Keratinocyte (primary cell): ENCODE measurements at places on chromosomes 12 and 14.
A peak's percentile ranks its signal among the peaks of the same experiment; 100 is the strongest.

DNA sequence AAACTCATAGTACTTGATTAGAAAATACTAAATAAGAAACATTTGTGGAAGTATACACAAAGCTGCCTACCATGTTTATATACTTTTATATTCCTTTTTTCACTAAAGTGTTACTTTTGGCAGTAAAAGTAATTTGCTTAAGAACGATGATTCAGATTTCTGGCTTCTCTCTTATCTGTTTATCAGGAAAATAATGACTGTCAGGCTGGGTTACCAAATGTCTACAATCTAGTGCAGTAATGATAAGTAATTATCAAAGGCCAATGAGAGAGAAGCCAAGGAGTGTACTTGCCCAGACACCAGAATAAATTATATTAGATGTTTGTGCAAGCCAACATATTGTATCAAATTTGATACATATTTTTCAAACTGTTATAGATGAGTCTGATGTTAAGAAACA, 113.4 kb downstream of the RALGAPA1 start:
- no peak for DNase-seq

- DNase-seq = no peak
Measured at GRCh38 chr12:49294086-49294803, 702 bp upstream of the PRPH start.

DNA sequence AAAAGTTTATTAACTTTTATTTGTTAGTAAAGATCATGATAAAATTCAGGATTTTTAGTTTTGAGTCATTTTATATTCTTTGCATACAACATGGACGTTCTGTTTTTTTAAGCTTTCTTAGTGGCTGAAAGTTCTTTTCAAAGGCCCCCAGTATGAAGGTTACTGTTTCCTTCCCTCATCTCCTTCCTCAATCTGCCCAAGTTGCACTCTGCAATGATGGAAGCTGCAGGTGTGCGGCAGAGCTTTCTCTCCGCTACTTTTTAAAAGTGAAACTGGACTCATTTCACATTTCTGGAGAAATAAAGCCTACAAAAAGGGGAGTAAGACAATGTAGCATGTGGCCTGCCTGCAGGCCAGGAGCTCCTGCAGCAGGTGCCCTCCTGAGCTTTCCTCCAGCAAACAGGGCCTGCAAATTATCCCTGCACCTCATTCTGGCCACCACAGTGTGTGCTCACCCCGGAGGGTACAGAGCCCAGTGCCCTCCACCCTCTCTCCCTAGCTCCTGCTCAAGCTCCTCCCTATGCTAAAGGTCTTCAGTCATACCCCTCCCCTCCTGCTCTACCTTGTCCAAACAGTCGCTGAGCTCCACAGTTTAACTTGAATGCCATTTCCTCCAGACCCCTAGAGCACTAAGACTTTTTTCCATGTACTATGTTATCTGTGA, 78.9 kb downstream of the SETD3 start:
- no peak for DNase-seq

DNA sequence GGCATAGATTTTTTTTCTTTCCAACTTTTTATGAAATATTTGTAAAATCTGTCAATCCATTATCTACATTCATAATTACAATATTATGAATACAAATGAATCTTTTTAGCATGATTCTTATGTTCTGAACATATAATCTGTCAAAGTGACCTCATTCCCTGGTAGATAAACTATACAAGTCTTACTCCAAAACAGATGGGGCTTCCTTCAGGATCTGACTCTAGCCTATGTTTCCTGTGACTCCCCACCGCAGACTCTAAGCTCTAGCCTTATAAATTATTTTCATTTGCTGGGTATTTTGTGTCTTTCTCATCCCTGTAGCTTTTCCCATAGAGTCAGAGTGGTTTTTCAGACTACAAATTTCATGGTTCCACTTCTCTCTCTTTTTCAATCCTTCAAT, 202.1 kb upstream of the KITLG start:
- DNase-seq = no peak

DNA sequence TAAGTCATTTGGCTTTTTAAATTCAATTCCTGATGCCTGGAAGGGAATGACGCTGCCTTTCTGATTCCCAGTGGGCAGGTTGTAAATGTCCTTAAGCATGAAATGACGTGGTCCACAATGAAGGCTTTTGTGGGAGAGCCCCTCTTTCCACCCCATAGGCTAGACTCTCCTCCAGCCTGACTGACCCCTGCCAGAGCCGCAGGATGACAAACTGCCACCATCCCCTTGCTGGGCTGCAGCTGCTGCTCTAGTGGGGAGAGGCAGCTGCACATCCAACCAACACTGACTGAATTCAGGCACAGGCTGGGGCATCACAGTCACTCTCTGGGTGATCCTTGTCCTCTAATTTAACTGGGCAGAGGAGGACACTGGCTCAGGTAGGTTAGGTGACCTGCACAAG, 6.3 kb downstream of the TSPAN11 start:
- DNase-seq = no peak

DNA sequence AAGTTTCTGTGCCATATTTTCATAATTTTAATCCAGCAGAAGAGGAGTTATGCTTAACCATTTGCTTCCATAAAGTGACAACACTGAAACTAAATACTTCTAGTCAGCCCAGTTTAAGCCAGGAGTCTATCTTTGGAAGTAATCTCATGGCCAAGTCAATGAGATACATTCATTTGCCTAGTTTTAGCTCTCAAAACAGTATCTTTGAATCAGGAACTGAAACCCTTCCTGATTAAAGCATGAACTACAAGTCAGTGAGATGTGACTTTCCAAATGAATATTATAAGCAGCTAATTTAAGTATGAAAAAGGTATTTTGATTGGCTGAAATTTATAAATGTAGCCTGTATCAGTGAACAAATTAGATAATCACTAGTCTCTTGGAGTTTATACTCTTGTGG, 491.5 kb downstream of the SLC6A15 start:
- no peak for DNase-seq

DNA sequence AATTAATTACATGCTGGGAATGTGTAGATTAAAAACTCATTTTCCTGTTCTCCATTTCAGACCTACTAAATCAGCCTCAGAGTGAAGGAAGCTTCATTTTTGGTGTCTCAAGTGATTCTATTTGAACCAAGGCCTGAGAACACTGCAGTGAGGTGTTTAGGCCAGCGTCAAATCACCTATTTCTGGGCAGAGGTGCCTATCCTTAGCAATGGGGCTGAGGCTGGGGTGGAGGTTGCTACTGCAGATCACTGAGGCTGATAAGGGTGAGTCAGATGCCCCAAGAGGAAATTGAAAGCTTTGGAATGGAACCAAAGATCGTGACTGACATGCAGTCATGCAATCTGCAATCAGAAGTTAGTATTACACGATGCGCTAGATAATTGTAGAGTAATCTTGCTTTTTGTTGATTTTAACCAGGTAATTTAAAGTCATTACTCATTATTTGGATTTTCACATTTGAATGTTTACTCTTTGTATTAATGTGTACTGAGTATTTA, 4.4 kb downstream of the TXNRD1 start:
- peak; percentile 97 for DNase-seq

DNA sequence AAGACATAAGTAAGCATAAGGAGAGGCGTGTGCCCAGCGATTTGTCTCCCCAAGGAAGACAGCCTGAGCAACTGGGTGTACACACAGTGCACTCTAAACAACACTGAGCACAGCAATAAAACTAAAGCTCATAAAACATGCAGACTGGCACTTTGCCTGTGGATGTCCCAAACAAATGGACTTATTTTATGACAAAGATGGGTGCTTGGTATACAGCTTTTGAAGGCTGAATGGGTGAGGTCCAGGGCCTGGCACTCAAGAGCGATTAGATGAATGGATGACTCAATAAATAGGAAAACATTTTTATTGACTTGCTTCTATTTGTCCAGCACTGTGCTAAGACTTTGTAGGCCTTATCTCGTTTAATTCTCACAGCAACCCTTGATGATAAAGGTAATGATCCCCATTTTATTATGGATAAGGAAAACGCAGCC, 28.5 kb downstream of the LGMN start:
- DNase-seq = no peak

GRCh38 chr12:62516927-62517326, 50.3 kb downstream of the MON2 start:
- no peak for DNase-seq

DNA sequence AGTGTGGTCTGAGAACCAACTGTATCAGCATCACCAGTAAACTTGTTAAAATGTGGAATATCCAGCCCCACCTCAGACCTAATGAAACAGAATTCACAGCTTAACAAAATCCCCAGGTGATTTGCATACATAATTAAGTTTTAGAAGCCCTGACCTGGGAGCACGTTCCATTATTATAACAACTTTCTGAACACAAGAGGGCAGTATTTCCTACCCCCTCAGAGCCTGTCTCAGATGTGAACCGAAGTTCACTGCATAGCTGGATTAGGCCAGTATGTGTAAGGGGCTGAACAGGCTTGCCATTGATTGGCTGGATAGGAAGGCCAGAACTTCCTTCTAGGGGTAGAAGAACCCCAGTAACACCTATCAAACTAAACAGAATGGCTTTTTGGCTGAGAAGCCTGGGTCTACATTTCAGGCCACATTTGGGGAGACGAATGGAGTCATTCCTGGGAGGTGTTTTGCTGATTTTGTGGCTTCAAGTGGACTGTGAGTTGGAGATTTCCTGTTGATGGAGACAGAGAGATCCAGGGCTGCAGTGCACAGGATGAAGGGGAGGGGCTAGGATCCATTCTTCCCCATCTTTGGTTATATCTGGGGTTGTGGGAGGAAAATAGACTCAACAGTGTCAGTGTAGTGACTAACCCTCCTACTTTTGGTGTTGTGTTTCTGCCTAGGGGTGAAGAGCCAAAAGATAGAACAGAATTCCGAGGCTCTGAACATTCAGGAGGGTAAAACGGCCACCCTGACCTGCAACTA, 94.7 kb upstream of the OR4E1 start:
- no peak for DNase-seq

DNA sequence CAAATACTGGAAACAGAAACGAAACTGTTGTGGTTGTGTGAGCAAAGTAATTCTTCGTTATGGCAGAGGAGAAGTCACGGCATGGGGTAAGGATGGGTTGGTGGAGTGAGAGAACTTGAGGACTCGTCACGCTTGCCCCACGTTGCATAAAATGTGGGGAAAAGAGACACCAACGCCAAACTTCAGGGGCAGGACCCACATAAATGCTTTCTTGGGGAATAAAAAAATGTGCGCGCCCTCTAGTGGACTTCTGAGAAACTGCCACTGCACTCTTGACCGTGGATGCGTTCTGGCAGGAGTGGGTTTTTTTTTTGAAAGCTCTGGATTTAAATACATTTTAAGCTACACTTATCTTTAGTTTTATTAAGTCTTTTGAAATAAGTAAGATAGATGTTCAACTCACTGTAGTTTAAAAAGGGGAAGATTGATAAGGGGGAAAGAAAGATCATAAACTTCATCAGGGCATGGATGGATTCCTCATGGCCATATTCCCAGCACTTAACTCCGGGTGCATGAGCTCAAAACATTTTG, 4.1 kb upstream of the IGF1 start:
- DNase-seq = no peak

GRCh38 chr14:97977651-97978261, 1180.6 kb downstream of the VRK1 start:
- DNase-seq = peak; percentile 38

DNA sequence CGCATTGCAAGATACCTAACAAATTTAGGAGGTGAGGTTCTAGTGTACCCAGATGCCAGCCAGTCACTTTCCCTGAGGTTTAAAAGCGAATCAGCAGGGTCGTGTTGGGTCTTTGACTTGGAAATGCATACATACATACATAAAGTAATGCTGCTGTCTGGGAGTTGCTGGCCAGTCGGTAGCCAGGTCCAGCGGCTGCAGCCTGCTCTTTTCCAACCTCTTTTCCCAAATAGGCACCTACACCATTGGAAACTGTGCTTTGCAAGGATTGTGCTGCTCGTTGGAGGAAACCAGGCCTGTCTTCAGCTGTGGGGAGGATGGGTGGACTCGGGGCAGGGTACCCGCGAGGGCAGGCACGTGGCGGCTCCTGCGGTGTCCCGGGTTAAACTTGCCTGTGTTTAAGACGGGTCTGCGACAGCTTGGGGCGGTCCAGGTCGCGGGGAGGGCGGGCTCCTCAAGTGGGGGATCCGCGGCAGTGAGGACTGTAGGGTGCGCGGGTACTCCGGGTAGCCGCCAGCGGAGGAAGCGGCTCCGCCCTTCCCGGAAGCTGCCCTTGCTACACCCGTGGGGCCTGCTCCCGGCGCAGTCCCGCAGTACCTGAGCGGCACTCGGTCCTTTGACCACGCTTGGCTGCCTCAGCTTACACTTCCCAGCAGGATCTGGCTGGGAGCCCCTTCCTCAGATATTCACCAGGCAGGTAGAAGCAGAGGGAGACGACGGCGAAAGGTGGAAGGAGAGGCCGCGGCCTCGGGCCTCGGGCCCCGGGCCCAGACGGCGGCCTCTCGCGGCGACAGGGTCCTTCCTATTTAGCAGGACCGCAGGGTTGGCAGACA, 2.7 kb downstream of the TTC6 start:
- DNase-seq = no peak

DNA sequence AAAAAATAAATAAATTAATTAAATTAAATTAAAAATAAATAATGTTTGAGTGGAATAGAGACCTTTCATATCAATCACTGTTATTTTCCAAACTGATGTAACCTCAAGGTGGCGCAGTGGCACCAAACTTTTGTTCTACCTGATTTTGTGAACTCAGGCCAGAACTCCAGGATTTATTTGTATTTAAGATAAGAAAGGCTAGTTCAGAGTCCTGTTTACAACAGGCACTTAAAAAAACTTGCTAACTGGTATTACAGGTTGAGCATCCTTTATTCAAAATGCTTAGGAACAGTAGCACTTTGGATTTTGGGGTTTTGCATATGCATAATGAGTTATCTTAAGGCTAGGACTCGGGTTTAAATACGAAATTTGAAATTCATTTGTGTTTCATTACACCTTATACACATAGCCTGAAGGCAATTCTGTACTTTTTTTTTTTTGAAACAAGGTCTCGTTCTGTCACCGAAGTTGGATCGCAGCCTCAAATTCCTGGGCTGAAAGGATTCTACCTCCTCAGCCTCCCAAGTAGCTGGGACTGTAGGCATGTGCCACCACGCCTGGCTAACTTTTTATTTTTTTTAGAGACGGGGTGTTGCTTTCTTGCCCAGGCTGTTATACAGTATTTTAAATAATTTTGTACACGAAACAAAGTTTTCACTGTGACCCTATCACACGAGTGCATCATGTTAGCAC, 32.4 kb downstream of the YY1 start:
- DNase-seq = no peak

DNA sequence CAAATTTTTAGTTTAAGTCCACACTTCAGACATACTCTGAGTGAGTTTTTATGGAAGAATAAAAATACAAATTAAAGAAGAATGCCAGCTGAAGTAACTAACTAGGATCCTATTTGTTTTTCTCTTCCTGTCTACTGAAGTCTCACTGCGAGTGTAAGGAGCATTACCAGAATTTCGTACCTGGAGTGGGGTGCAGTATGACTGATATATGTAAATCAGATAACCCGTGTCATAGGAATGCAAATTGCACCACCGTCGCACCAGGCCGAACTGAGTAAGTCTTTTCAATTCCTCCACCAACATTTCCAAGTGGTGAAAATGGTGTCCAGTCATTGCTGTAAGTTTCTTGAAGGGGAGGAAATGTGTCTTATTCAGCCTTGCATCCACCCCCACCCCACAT, 52.9 kb downstream of the STAB2 start:
- no peak for DNase-seq
